Left kidney (tissue), 8 donors: ENCODE measurements at places on chromosomes 11 and 22.
A peak's percentile ranks its signal among the peaks of the same experiment; 100 is the strongest.

DNA sequence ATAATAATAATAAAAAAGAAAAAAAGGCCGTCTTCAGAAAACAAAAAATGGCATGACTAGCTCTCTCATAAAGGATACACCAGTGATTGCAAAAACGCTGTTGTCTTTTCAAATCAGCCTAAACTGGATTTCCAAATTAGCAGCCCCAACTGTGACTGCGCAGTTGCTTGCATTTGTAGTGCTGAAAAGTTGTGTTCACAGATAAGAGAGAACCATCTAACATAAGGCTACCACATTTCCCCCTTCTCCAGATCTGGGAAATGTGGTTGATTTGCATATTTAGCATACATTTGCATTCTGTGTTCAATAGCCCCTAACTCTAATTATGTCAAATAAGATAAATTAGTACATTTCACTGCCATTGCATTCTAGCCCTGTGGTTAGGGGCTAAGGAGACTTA lies 650.7 kb downstream of the OPCML start:
- no peak for DNase-seq

DNA sequence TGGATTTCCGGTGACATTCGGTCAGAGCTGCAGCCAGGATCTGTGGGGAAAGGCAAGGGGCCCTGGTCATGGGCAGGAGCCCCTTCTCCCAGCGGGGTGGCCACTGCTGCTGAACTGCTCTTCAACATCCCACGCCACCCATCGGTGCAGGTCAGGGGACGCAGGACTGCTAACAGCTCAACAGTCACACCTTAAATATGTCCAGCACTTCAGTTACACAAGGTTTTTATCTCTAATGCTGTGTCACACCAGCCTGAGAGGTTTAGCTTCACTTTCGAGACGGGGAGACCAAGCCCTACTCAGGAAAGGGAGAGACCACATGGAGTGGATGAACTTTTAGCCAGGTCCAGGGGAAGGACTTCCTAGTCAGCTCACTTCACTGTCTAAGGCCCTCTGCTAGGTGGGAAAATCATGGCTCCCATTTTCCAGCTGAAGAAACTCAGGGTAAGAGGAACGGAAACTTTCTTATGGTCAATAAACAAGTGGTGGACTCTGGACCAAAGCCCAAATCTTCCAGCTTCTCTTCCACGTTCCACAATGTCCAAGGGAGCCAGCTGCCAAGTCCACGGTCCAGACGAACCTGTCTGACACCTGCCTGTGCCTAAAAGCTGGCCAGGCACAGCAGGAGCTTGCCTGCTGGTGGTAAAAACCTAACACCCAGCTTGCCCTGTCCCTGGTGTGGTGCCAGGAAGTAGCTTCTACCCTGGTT lies 21.0 kb upstream of the CHADL start:
- DNase-seq, result no peak

- DNase-seq, result no peak
Measured at GRCh38 chr11:58285483-58286040, 17.5 kb upstream of the OR10W1 start.

DNA sequence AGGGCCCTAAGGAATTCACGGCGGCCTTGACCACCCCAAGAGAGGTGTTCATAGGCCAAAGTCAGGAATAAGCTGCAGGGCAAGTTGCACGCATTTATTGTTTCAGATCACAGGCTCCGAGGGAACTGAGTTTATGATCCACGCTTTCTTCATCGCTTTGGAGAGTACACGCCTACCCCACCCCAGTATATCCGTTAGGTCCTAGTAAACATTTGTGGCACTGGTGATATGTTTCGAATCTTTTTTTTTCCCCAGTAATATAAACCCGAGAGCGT lies 805 bp downstream of the GANAB start:
- DNase-seq, result no peak

DNA sequence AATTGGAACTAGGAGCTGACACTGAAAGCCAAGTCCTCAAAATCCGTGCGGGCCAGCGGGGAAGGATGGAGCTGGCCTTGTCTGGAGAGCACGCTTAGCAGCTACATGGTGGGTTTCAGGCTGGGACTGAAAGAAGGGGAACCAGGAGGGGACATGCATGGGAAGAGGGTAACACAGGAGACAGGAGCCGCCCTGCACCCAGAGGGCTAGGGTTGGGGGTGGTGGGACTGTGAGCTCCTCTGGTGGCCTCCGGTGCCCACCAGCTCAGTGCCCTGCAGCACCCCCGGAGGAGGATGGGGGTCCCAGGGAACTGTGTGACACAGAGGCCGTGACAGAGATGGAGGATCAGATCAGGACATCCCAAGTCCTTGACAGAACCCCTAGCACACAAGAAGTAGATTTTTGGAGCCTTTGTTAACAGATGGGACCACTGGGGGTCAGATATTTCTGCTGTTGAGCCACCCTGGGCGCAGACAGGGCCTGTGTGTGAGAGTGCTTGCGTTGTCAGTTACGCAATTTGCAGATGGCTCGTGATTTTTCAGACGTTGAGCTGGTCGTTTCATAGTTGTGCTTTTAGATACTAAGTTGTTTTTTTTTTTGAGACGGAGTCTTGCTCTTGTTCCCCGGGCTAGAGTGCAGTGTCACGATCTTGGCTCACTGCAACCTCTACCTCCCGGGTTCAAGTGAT lies 21.3 kb upstream of the GRAMD4 start:
- DNase-seq, result no peak

- DNase-seq, result no peak
Measured at GRCh38 chr11:107041088-107041444, 22.8 kb upstream of the GUCY1A2 start.

GRCh38 chr22:22037740-22038139 lies 55.2 kb upstream of the TOP3B start:
- no peak for DNase-seq

GRCh38 chr11:116581349-116581748 lies 191.4 kb downstream of the BUD13 start:
- no peak for DNase-seq

GRCh38 chr11:60130496-60130895 lies 42.0 kb downstream of the MS4A2 start:
- peak; percentile 20 for DNase-seq
